BE2C (cell line): ENCODE measurements at places on chromosomes 5 and 9.
A peak's percentile ranks its signal among the peaks of the same experiment; 100 is the strongest.

GRCh38 chr5:102762562-102763227 lies 7.6 kb downstream of the PAM start:
- DNase-seq: no peak

DNA sequence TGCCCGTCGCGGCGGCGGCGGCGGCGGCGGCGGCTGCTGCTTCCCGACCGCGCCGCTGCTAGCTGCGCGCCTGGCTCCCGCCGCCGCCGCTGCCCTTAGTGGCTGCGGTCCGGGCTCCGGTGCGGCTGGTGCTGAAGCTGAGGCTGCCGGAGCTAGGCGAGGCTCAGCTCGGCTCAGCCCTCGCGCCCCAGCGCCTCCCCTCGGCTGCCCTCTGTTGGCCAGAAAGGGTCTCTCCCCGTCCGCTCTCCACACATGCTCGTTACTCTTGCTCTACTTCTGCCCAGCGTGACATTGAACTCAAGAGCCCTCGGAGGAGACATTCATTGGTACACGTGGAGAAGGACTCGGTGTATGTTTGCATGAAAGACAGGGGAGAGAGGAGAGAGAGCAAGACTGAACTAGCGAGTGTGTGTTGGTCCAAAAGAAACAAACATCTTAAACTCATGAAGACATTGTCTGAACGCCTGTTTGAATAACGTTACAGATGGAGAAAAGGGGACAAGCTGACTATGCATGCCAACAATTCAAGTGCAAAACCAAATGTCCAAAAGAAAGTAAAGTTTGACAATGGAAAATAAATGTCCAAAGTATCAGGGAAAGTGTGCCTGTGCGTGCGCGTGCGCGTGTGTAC lies at the start of gene HCN1:
Gene HCN1, minus strand, starts transcription at position 175 of the 631 bp plus-strand sequence.
- peak; percentile 93 for DNase-seq

DNA sequence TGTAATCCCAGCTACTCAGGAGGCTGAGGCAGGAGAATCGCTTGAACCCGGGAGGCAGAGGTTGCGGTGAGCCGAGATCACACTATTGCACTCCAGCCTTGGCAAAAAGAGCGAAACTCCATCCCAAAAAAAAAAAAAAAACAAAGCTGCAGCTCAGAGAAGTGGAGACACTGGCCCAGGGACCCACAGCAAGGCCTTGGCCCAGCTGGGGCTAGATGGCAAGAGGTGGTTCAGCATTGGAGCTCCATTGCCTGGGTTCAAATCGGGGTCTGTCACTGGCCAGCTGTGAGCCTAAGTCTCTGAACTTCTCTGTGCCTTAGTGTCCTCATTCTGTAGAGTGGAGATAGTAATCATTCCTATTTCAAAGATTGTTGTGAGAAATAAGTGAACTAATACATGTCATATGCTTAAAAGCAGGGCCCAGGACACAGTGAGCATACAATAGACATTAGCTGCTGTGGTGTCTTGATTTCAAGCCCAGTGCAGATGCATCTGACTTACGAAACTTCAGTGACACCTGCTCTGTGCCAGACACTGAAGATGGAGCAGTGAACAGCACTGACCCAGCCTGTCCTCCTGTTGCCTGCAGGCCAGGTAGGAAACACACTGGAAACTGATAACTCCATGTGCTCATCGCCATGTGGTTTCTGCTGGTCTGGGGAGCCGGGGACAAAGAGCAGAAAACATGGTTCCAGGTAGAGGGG lies 127.7 kb downstream of the C9orf50 start:
- peak; percentile 40 for DNase-seq

- DNase-seq: no peak
Measured at GRCh38 chr9:129340427-129341170, 162.5 kb upstream of the IER5L start.

- no peak for DNase-seq
Measured at GRCh38 chr9:38259056-38259455, 133.4 kb upstream of the ALDH1B1 start.

- peak; percentile 81 for DNase-seq
Measured at GRCh38 chr9:88578121-88579049, 43.4 kb downstream of the NXNL2 start.

DNA sequence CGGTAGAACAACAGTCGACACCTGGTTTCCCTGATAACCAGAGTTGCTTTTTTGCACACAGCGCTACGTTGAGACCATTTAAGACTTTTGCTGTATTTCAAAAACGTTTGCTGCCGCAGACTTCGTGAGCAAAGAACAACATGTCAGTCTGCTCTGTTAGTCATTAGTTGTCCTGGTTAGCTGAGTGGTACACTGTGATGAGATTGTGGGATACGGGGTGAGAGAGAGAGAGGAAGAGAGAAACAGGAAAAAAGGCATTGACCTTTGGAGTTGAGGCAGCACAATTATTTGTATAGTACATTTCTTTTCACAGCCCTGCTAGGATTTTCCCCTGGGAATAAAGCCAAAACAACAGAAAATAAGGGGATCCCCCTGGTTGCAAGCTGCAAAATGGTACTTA lies 306.1 kb upstream of the WWC1 start:
- DNase-seq: no peak

- DNase-seq: no peak
Measured at GRCh38 chr9:85645909-85646627, 95.7 kb downstream of the AGTPBP1 start.

DNA sequence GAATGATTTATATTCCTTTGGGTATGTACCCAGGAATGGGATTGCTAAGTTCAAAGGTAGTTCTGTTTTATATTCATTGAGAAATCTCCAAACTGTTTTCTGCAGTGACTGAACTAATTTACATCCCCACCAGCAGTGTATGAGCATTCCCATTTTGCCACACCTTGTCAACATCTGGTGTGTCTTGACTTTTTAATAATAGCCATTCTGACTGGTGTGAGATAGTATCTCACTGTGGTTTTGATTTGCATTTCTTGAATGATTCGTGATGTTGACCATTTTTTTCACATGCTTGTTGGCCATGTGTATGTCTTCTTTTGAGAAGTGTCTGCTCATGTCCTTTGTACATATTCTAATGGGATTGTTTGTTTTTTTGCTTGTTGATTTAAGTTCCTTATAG lies 421.5 kb downstream of the KIAA0825 start:
- DNase-seq: no peak

DNA sequence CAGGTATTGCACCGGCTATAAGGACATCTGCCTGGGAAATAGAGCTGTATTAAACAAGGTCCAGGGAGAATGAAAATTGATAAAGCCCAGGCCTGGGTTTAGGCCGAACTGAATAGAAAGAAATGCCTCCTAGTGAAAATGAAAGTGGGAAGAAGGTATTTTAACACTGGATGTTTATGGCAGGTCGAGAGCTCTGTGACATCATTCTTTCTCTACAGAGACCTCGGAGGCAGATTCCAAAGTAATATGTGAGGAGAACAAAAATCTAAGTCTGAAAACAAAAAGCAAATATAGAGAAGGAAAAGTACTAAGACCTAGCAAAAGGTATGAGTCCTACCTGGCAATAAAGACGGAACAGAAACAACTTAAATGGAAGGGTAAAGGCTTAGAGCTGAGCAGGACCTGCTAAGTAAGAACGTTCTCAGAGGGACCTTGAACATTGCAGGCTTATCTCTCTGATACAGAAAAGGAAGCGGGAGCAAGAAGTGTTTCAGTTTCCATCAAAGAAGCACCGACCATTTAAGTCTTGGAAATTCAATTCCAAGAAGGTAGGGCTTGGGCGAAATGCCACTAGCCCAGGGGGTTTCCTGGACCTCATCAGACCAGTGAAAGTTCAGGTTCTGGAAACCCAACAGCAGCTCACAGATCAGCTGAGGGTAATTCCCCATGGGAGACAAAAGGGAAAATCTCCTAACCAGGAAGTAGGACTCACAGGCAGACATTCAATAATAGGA lies 80.0 kb downstream of the SUSD1 start:
- DNase-seq: no peak

GRCh38 chr9:108889649-108890067 lies 27.6 kb downstream of the ACTL7A start:
- no peak for DNase-seq

- no peak for DNase-seq
Measured at GRCh38 chr9:105457560-105458294, 9.9 kb downstream of the FSD1L start.

GRCh38 chr5:68370196-68370595 lies 154.6 kb downstream of the PIK3R1 start:
- peak; percentile 11 for DNase-seq

GRCh38 chr5:126509339-126509738 lies 85.7 kb downstream of the ALDH7A1 start:
- DNase-seq: no peak

DNA sequence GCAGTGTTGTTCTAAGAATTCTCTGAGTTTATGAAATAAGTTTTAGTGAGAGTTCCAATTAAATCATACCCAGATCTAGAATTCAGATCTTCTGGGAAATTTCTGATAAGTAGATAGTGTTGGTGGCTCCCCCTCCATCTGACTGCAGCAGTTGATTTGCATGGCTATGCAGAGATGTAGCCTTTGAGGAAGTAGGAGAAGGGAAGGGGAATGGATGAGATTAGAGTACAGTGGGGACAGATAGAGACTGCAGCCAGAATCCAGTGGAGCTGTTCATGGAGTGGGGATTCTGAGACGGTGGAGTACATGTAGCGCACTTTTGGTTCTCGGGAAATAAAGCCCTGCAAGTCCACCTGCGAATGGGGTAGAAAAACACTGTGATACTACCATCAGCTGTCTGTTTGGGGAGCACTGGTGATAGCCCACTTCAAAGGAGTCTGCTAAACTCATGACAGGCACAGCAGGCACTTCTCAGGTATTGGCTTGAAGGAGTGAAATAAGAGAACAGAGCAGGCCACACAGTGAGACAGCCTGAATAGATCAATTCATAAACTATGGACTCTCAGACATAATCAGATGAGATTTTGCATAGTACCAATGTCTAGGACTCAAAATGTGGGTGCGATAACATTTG lies 96.8 kb downstream of the ALDH1A1 start:
- no peak for DNase-seq
